ENCODE measurements at places on chromosomes 1 and 21. TPM values are rescaled to one million over a fixed set of nuclear protein-coding genes. Genes with fewer than 3 reads are reported as not detected.

APOBEC4 gene
- not detected for total RNA-seq

PGBD5 gene
- total RNA-seq: 1.3 TPM

LCE2C gene
- not detected for total RNA-seq

LELP1 gene
- not detected for total RNA-seq

ALX3 gene
- not detected for total RNA-seq

CYP4B1 gene
- total RNA-seq: not detected

DISP1 gene
- total RNA-seq: 4.0 TPM

OLIG2 gene
- total RNA-seq: not detected

MACO1 gene
- 16.9 TPM for total RNA-seq

PKP1 gene
- total RNA-seq: 0.24 TPM

PLOD1 gene
- 502 TPM for total RNA-seq

RNF186 gene
- not detected for total RNA-seq

DENND2C gene
- 1.2 TPM for total RNA-seq

IL20 gene
- total RNA-seq: not detected

Data from epithelial cell of alveolus of lung (primary cell).